Stimulated activated CD8-positive, alpha-beta memory T cell treated with anti-CD3 and anti-CD28 coated beads, Interleukin-4, amount 100 ng/mL, for 1 hour (primary cell): ENCODE measurements at places on chromosomes 12 and 14.

GRCh38 chr12:32270818-32271710, 128.3 kb upstream of the FGD4 start:
- DNase-seq = no peak

DNA sequence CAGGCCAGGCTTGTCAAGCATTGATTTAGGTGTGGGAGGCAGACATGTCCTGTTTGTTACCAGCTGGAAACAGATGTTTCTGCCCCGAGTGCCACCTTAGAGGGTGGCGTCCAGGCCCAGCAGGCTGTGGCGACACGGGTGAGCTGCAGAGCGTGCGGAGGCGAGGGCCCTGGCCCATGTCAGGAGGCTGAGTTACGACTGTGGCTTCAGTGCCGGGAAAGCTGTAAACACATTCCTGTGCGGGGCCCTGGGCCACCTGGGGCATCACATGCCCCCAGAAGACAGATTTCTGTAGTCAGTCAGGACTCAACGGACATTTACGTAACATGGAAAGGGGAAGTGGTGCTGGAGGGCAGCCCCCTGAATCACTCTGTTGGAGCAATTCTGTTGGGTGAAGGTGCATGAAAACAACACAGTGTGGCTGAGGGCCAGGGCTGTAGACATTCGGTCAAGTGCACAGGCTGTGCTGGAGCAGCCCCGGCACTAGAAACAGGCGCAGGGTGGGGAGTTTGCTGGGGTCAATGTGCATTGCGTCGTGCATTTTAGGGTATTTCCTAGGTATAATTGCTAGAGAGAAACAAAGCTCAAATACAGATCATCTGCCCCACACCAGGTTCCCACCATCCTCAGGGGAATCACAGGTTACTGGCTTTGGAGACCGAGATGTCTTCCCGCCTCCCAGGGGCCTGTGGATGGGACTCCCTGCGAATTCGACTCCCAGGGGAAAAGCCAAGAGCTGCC, 291.8 kb downstream of the TMEM121 start:
- DNase-seq = no peak

DNA sequence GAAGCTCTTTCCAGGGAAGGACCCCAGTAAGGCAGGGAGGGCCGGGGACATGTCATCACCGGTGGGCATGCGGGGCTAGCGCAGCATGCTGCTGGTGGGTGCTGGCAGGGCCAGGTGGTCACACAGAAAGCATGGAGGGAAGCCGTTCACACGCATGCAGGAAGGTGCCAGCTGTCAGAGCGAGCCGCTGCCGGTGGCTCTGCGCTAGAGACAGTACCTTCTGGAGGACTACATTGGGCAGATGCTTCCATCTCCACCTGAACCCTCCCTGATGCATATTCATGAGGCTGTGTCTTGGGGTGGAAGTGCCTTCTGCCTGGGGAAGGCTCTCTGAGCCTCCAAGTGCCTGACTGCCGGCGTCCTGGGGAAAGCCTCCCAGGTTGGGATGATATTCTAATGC, 203.8 kb downstream of the CALM1 start:
- no peak for DNase-seq

DNA sequence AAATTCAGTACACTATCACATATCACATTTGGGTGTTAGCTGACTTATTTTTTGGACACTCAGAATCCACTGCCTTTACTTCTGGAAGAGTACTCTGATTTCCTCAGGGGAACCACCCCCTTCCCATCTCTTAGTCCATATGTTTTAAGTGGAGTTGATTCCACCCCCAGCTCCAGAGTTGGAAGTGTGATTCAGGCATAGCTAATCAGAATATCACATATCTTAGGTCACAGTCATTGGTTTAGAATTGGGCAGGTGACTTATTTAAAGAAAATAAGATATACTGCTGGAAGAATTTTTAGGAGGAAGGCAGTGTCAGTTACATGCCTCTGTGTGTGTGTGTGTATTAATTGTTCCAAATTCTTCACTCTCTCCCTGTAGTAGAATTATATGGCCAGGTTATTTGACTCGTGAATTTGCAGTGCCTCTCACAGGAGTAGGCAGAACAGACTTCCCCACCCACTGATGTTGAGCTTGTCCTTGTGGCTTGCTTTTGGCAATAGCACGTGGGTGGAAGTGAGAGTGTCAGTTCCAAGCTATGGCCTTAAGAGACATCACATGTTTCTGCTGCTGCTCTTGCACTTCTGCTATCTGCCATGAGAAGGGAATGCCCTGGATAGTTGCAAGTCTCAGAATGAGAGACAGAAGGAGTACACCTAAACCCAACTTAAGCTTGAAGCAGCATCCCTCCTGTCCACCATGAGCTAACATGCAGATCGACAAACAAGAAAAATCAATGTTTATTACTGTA, 6.4 kb upstream of the GAS2L3 start:
- DNase-seq = no peak

GRCh38 chr12:55707841-55708694, at the start of gene ITGA7:
Gene ITGA7 (minus strand): TSS chr12:55707904. CDS start chr12:55707682, 222 bp downstream.
- no peak for DNase-seq

- DNase-seq = no peak
These were observed 80.9 kb downstream of the TESC start for GRCh38 chr12:117018276-117018675.

DNA sequence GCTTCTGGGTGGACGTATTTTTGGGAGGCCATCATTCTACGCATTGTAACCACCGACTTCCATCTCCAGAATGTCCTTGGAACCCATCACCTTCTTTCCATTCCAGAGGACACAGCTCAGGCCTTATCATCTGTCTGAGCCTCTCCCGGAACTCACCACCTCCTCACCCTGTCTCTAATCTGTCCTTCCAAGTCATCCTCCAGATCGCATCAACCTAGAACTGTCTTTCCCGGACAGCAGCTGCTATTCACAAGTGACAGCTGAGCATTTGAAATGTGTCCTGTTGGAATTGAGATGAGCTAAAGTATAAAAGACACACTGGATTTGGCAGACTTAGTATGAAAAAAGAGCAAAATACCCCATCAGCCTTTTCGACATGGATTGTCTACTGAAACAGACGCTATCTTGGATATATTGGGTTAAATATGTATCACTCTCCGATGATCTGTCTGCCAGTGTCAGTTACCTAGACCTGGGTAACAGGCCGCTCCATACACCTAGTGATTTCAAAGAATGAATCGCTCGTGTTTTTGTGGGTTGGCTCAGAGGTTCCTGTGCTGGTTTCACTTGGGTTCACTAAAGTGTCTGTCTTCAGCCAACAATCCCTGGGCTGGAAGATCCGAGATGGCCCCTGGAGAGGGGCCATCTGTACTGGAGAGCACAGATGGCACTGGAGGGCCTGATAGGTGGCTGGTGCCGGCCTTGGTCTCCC, 104.4 kb upstream of the RFLNA start:
- DNase-seq = no peak

DNA sequence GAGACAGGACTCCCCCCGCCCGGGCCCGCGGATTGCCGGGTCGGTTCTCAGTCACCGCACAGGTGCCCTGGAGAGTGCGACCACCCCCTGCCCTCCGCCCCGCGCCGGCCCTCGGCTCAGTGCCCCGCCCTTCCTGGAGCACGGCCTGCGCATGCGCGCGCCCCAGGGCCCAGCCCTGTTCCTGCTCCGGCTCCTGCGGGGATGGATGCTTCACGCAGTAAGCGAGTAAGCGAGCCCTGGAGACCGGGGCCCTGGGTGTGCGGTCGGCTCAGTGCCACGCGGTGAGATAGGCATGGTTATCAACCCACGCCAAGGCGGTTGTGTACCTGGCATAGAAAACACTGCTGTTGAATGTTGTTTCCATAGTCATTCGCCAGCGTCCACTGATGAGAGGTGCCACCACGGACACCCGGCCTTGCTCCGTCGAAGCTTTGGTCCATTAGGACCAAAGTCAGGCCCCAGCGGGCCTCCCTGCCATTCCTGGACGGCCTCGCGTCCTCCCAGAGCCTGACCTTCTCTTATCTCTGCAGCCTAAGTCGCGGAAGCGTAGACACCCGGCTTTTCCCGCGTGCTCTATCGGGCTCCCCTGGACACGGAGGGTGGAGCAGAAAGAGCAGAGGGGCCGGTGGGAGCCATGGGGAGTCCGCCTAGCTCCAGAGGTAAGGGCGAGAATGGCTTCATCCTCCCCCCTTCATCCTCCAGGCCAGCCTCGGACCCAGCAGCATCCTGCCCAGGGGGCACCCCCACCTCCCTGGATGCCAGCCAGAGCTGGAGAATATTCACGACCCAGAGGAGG, 90.6 kb downstream of the PAPOLA start:
- DNase-seq = peak; percentile 28

GRCh38 chr12:55017416-55017925, 2.3 kb upstream of the NEUROD4 start:
- no peak for DNase-seq

DNA sequence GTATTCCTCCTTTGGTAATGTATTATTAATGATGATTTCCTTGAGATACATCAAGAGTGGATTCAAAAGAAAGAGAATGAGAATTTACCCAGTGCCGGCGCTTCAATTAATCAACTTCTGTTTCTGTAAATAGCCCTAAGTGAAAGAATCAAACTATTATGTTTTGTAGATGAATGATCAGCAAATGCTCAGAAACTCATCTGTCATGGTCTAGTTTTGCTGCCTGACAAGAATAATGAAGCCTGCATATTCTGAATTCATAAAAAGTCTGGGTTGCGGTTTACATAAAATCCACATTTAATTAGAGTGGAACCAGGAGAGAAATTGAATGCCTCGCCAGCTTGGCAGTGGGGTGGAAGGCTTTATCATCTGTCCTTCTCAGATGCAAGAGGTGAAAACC, 325.3 kb downstream of the GALC start:
- no peak for DNase-seq

DNA sequence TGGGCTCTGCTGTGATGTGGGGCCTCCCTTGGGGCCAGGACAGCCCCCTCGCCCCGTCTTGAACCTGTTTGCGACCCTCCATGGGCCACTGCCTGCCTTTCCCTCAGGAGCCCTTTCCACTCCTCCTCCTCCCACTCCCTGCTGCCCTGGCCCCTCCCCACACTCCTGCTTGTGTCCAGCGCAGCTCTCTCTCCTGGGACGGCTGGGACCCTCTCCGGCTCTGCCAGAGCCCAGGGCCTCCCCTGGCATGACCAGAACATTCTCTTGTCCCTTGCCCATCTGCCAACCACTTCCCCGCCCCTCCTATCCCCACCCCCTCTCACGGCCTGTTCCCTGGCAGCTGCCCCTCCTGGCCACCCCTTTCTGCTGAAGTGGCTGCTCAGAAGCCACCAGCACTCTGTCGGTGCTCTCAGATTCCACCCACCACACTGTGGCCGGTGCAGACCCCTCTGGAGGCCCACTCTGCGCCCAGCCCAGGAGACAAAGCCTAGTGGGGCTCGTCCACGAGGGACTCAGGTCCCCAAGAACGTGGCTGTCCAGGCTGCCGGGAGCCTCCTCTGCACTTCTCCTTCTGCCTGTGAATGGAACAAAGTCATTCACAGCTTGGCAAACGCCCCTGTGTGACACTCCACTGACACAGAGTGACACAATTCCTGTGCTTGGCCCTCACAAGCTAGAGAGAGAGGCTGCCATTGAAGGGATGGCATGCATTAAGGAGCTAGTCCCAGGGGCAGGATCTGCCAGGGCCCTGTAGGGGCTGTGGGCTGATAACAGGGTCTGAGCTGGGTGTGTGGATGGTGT, 1.4 kb downstream of the ASPG start:
- no peak for DNase-seq

DNA sequence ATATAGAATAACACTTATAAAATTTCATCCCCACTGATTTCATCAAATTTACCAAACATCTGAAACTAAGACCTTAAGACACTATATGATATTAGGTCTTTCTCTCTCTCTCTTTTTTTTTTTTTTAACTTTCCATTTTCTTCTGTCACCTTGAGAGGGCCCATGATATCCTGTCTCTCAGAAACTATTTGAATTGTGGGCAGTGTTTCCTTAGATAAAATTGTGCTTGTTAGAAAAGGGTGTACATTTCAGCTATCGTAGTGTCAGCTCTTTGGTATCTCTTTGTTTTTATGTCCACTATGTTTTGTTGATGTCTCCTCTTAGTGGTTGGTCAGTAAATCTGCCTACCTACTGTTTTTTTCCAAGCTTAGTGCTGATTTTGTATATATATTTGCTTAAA, 23.8 kb downstream of the DNM1L start:
- no peak for DNase-seq

DNA sequence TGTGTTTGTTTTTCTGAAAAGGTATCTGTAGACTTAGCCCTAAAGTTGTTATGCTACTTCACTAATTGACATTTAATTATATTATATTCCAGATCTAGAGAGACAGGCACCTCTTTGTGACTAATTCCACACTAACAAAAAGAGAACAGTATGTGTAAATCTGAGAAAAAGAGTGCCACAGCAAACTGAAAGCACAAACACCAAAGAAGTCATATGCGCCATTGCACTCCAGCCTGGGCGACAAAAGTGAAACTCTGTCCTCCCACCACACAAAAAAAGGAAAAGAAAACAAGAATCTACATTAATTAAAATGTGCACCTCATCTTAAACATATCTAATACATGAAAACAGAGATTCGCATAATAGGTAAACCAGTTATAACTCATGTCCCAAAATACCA, 4.4 kb upstream of the CSRNP2 start:
- DNase-seq = no peak

DNA sequence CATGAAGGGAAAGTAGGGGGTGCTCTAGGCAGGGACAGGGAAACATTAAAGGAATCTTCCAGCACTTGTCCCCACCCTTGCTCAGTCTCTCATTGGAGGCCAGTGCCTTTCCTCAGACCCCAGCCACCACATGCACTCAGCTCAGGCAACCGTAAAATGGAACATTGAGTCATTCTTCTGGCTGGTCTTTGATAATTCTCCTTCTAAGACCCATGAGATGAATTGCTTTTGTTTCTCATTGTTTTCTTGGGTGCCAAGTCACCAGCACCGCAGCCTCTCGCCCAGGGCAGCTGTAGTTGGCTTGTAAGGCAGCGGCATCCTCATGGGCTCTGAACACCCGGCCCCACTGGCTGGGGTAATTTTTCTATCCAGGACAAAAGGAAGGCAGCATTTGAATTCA, 108.2 kb downstream of the PHETA1 start:
- DNase-seq = no peak

- DNase-seq = no peak
These were observed 147.2 kb upstream of the DYRK2 start for GRCh38 chr12:67501362-67501761.
